ENCODE measurements at places on chromosomes 2 and 18.

DNA sequence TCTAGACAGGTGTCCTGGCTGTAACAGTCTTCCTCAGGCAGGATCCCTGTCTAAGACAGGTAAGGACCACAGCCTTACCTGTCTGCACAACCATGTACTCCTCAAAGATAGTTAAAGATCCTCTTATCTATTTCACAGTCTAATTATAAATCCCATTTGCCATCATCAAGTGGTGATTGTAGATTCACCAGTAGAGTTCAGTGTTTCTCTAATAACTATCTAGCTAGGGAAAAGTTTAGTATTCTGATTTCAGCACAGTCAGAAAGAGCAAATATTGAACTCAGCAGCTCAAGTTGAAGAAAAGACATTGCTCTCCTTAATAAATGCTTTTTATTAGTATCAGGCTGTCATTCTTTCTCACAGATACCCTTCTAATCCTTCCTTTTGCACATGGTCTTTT is 1305.5 kb upstream of the NXPH2 start:
- DNase-seq = no peak

GRCh38 chr2:30433541-30434299 is 13.3 kb upstream of the LCLAT1 start:
- DNase-seq = no peak

- no peak for DNase-seq
Observed at GRCh38 chr2:71502941-71503738, 49.8 kb downstream of the DYSF start.

- DNase-seq = no peak
Observed at GRCh38 chr2:52934323-52934898, 833.2 kb upstream of the CHAC2 start.

DNA sequence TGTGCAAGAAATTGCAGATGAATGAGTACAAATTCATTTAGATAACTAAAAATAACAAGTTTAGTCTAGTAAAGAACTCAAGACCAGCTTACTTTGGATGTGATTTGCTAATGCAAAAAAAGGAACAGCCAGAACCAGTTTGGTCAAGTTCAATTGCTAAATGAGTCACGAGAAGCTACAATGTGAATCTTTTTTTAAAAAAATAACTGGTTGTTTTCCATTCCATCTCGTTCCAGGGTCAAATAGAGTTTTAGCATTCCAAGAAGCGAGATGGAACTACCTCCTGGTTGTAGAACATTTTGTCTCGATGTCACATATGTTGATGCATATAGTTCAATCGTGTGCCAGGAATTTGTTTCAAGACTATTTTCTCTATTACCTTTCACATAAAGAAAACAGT is 65.0 kb upstream of the IKZF2 start:
- no peak for DNase-seq

DNA sequence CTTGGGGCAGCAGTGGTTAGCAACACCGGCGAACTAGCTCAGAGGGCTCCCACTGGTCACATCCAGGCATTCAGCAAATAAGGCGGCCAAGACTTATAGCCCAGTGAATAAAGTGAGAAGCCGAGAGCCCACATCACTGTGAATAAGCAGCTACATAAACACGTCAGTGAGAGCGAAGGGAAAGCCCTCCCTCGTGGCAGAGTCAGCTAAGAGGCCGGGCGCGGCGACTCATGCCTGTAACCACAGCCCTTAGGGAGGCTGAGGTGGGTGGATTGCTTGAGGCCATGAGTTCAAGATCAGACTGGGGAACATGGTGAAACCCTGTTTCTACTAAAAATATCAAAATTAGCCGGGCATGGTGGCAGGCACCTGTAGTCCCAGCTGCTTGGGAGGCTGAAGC is 5.2 kb downstream of the D2HGDH start:
- peak; percentile 74 for DNase-seq

GRCh38 chr2:170723446-170723958 is 8.4 kb downstream of the SP5 start:
- no peak for DNase-seq

GRCh38 chr2:237156857-237157779 is 71.4 kb downstream of the COPS8 start:
- DNase-seq = no peak

DNA sequence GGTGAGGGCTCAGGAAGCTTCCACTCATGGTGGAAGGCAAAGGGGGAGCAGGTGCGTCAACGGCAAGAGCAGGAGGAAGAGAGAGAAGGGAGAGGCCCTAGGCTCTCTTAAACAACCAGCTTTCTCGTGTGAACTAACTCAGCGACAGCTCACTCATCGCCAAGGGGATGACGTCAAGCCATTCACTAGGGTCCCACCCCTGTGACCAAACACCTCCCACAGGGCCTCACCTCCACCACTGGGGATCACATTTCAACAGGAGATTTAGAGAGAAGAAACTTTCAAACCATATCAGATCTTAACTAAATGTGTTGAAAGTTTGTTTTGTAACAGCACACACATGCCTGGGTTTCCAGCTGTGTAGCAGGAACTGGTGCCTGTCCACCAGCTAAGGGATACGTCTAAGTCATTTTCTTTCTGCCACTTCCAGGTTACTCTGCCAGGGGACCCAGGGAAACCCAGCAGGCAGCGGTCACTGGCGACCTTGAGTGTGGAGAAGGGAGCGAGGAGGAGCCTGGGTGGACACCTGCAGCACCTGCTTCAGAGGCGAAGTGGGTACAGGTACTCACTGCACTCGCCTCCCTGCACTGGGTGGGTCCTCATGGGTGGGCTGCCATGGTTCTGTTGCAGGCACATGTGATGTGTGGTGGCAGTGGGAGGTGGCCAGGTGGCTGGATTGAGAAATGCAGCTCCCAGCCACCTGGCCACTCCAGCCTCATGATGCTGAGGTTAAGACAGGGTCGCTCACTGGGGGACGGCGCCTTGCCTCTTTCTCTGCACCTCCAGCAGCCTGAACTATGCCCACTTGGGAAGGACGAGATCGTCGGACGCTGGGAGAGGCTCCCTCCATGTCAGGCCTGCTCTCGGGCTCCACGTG is 8.4 kb upstream of the GPC1 start:
- DNase-seq = no peak

- DNase-seq = no peak
Observed at GRCh38 chr18:23690505-23691068, 1.3 kb downstream of the LAMA3 start.

DNA sequence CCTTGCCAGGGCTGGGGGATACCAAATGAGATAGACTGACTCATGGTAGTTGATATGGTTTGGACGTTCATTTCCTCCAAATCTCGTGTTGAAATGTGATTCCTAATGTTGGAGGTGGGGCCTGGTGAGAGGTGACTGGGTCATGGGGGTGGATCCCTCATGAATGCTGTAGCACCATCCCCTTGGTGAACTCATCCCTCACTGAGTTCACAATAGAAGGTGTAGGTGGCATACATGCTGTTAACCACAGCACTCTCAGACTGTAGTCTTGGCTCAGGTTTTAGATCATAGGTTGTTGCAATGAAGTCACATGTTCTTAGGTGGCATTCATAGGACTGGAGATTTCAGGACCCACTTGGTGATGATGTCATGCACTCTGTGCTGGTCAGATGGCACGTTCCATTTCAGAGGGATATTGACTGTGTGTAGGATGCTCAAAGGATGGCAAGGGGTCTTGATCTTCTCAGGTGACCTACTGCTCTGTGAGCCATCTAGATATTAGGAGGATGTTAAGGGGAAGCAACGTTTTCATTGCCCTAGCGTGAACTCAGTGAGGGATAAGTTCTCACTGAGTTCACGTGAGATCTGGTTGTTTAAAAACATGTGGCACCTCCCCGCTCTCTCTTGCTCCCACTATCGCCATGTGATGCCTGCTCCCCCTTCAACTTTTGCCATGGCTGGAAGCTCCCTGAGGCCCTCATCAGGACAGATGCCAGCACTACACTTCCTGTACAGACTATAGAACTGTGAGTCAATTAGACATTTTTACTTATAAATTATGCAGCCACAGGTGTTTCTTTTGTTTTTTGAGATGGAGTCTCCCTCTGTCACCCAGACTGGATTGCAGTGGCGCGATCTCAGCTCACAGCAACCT is 73.8 kb upstream of the ACAA2 start:
- no peak for DNase-seq

- DNase-seq = no peak
Observed at GRCh38 chr18:22159014-22159413, 10.4 kb upstream of the GATA6 start.

DNA sequence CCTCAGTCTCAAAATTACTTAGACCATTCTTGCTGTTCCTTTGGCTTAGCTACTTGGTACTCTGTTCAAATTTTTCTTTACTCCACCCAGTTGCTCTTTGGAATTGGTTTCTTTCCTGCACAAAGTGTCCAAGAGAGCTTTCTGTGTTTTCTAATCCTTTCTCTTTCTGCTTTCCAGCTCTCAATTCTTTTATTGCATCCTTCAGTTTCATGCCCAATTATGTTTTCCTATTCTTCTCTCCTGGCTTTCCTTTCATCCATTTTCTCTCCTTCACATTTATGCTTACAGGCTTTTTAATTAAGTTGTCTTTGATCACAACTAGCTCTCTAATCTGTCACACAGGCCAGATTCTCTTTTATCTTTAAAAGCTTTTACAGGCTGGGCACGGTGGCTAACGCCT is 38.2 kb downstream of the UBR3 start:
- DNase-seq = no peak

GRCh38 chr2:128428415-128428814 is 109.7 kb upstream of the HS6ST1 start:
- DNase-seq = no peak

DNA sequence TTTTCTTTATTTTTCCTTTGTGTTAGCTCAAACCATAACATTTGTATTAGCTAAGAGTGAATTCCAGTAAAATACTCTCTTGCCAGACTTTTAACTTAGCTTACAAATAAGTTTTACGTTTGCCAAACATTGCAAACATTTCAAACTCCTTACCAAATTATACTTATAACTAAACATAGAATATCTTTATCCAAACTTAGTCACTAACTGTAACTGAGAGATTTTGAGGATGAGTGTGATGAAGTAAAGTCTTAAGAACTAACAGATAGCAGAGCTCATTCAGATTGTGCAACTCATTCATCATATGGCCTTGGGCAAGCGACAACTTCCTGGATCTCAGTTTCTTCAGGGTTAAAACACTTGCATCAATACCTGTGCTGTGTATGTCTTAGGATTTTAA is 533.7 kb downstream of the TDRD15 start:
- DNase-seq = no peak

DNA sequence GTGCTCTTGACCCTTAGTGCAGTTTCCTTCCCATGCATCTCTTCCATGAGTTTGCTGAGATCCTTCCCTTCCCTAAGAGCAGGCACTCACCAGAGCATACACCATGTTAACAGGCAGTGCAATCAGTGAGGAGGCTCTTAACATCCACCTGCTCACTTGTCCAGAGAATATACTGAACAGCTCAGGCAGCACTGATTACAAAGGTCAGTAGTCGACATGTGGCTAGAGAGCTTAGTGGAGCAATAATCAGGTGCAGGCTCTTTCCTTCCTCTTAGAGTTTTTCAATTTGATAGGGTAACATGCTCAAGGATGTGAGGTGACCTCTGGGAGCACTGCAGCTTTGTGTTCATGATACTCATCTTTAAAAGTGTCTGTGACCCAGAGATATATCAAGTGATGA is 144.1 kb upstream of the SETBP1 start:
- no peak for DNase-seq

DNA sequence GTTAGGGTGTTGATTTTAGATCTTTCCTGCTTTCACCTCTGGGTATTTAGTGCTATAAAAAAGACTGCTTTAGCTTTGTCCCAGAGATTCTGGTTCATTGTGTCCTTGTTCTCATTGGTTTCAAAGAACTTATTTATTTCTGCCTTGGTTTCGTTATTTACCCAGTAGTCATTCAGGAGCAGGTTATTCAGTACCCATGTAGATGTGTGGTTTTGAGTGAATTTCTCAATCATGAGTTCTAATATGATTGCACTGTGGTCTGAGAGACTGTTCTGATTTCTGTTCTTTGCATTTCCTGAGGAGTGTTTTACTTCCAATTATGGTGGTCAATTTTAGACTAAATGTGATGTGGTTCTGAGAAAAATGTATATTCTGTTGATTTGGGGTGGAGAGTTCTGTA is 167.1 kb upstream of the KYNU start:
- DNase-seq = no peak

DNA sequence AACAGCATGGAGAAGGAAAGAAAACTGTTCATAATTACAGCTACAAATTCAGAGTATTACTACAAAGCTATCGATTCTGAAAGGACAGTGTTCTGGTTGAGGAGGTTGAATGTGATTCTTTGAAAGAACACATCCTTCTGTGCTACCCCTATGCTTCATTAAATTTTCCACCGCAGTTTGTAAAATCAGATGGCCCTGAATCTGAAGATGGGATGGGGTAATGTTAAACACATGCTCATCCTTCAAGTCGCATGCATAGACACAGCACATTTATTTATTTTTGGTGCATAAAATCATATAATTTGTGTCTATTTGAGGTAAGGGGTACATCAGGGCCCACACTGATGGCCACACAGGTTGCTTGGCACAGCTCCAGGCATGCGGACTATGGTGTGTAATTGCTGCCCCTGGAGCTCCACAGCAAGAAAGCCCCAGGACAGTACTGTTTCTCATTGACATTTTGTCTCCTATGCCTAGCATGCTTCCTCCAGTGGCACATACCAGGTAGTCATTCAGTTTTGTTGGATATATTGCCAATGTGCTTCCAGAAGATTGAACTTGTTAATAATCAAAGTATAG is 238.8 kb upstream of the TANK start:
- DNase-seq = no peak

DNA sequence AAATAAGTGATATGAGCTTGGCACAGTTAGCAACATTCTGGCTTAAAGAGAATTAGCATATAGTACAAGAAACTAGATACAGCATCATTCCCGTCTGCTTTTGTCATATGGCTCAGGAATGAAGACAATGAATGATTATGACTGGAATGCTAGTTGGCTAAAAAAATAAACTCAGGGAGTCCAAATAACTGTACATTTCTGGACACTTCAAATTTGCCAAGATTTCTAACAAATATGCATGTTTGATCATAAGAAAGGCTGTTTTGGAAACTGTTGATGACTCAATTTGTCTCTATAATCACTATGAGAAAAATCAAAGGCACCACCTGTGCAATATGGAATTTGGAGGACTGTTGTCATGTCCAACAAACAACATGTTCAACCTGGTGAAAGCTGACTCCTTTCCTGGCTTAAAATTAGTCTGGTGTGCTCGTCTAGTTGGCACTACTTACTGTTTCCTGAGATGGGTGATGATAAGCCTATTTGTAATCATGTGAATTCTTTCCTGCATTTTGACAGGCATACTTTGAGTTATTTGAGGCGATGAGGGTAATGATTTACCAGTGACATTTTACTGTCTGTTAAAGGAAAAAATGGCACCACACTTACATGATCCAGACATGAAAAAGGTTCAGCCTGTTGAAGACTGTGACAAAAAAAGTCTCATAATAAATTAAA is 133.9 kb upstream of the CDH20 start:
- DNase-seq = no peak

DNA sequence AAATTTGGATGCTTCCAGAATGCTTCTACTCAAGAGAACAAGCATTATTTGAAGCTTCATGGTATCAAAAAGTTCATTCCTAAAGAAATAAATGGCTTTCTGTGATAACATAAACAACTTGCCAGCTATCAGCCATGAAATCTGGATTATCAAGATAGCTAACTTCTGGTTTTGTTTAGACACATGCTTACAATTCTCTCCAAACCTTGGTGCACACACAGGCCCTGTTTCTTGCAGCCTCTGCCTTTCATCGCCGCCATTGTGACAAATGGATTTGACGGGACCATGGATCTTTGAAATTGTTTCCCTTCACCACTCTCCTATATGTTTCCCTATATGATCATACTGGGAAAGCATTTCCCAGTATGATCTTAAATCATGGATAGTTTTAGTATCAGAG is 47.9 kb upstream of the CABLES1 start:
- no peak for DNase-seq

All from stimulated activated CD4-positive, alpha-beta T cell treated with anti-CD3 and anti-CD28 coated beads, Interleukin-4, amount 100 ng/mL, for 24 hours (primary cell).